Skin of body (tissue), 3 donors: ENCODE measurements at places on chromosomes 3 and 15. TPM values are rescaled to one million over a fixed set of nuclear protein-coding genes. Genes with fewer than 3 reads are reported as not detected.

- no peak for DNase-seq
Measured at GRCh38 chr3:188104050-188104449, 49.9 kb upstream of the LPP start.

DNA sequence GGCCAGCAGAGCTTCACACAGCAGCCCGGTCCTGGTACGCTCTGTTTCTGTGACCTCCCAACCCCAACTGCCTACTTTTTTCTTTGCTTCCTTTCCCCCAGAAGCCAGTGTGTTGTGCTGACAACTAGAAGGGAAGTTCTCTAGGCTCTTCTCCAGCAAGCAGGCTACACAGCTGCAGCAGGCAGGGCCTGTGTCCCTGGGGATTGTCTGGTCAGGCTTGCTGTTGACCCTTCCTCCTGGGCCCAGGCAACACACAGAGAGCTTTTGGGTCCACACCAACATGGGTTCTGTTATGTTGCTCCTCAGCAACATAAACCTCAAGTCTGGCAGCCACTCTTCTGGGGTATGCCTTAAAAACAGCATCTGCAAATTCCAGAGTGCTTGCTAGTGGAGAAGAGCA lies 36.2 kb upstream of the TSPAN3 start:
- no peak for DNase-seq

DNA sequence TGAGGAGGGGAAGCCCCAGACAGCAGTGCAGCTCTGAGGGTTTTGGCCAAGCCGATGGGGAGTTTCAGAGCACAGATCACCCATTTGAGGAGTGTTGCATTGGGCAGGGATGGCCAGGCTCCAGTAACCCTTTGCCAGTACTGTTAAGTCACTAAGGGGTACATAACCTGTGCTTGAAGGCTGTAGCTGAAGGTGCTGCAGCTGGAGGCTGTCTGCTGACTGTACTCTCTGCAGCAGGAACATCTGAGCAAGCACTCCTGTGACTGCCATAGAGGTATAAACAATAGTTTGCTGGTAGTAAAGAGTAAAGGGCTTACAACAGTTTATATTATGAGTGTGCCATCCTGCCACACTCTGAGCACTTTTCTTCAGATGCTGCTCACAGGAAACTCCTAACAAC lies 297.8 kb downstream of the EPHA3 start:
- DNase-seq: no peak

DNA sequence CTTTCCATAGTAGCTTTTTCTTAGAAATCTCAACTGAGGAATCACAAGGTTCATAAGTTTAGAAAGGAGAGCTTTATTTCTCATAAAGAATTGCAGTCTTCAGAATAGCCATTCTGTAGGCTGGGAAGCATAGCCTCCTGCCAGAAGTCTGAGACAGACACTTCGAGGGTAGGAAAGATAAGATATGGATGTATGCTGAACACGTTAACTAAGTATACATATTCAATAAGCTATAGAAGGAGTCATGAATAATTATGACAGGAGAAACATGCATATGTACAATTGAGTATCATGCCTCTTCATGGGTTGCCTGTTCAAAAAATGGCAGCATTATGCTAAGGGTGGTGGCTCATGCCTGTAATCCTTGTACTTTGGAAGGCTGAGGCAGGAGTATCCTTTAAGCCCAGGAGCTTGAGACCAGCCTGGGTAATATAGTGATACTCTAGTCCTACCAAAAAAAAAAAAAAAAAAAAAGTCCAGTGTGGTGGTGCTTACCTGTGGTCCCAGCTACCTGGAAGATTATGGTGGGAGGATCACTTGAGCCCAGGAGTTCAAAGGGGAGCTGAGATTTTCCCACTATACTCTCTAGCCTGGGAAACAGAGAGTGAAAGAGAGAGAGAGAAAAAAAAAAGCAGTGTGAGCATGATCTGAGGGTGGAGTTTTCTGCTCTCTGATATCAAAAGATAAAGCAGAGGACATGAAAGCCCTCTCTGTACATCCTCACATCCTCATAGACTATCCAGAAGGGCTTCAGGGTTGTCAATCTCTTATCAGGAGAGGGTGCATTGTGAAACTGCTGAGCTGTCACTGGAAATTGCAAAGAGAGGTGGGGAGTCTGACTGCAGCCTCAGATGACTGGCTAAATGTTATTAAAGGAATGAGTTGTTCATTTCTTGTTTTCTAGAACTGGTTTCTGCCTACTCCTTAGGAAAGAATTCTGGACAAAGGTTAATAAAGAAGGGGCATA lies 23.6 kb upstream of the CADPS start:
- DNase-seq: no peak

DNA sequence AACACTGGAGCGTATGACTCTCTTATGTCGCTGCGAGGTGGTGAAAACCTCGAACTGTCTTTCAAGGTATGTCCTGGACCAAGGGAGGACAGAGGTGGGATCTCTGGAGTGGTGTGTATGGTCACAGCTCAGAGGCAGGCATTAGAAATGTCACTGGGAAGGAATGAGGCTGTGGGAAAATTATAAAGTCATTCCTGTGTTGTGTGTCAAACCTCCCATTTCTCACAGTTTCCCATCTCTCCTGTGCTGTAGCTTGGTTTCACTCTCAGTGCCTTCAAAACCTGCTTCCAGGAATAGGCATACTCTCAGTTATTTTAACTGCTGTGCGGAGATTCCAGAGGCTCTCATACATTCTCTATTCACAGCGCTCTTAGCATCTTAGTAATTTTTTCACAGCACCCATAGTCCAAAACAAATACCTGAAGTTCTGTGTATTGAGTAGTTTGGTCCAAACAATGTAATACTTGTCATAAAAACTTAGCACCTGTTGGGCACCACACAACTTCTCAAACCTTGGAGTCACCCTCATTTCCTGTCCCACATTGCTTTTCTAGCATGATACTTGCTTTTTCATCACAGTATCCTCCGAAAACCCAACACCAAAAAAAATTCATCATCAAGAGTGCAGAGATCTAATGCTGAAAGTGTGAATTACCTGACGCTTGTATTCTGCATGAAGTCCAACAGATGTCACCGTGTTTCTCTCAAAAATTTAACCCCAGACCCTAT lies 36.9 kb downstream of the GALNT15 start:
- DNase-seq: no peak

DNA sequence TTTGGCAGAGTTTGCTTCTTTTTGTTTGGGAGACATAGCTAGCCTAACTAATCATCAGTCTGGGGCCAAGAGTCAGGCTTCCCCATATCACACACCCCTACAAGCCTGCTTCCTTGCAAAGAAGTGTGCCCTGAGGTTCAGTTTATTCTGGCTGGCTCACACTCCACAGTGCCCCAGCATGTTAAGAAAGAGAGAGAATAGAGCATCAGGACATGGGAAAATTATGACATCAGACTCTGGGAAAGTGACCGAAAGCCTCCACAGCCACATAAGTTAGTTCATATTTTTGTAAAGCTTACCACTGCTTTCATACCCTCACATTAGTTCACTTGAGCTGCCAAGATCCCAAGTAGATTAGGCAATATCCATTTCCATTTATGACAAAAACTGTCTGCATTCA lies 63.0 kb upstream of the CFAP161 start:
- peak; percentile 16 for DNase-seq

DNA sequence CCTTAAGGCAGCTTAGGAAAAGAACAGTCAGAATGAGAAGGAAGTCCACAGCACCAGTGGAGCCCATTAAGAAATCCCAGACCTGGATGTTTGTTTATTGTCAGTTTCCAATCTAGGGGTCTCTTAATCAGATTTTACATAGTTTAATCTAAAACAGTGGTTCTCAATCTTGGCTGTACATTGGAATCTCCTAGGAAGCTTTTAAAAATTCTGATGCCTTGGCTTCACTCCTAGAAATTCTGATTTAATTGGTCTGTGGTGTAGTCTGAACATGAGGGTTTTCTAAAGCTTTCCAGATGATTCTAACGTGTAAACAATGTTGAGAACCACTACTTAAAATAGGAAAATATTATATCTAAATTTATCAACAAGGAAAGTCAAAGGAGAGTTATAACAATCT lies 56.6 kb upstream of the SPRED1 start:
- peak; percentile 83 for DNase-seq

GRCh38 chr3:42508562-42508961 lies 6.1 kb downstream of the VIPR1 start:
- no peak for DNase-seq

DNA sequence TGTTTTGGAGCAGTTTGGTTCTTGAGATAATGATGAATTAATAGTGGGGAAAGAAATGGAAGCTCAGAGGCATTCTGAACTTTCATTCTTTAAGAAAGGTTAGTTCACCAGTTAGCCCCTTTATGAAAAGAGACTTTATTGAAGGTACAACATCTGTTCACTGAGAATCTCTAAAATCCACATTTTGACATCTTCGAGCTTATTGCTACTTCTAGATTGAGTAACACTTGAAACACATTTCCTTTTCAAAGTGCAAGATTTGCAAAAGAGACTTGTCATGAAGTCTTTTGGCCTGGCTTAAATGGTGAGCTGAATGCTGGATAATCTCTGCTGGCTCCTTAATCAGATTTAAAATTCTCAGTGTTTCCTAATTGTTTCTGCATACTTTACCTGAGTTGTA lies 42.3 kb downstream of the RAB8B start:
- no peak for DNase-seq

- DNase-seq: no peak
Measured at GRCh38 chr15:63043335-63044076, 959 bp downstream of the TPM1 start.

DNA sequence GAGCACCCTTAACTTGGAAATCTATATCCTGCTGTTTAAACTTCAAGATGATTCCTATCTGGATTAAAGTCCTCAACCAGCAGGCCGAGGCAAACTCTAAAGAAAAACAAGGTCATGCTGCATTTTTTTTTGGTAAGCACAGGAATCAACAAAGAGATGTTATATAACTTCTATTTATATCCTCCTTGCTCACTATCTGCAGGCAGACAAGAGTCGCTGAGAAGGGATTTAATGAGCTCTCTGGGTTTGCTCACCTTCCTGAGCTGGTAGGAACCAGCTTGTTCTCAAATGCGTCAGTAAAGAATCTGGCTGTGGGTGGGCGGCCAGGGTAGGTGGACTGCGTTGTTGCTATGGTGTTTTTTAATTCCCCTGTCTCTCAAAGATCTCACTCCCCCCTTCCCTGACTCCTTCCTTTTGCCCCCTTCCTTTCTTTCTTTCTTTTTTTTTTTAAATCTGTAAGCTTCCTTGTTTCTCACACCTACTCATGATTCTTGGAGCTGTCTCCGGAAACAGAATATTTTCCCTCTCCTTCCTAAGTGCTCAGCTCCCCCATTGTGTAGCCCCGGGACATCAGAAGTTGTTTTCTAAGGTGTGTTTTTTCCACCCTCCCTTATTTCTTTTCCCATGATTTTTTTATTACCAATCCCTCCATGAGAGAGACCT lies 228.8 kb upstream of the BHLHE40 start:
- no peak for DNase-seq

DNA sequence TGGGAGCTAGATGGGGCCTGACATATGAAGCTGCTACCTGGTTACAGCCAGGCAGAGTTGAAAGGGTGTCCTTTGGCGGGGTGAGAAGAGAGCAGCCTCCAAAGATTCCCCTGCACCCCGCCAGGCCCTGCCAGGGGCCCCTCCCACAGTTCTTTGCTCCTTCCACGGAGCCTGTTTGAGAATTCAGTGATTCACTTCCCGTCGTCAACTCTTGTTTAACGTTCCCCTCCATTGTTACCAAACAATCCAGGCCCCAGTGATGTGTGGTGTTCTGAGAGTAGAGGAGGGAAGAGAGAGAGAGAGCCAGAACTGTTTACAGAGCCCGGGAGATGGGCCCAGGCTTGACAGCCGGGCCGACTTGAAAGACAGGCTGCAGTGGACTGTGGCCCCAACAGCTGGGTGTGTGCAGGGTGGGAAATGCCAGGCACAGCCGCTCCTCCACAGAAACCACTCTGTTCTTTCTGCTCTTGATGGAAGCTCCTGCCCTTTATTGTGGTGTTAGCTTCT lies 81.5 kb downstream of the SMAD3 start:
- DNase-seq: peak; percentile 36

GRCh38 chr15:22936577-22937472 lies 43.3 kb downstream of the CYFIP1 start:
- no peak for DNase-seq

- DNase-seq: no peak
Measured at GRCh38 chr3:192339214-192339613, 388.1 kb downstream of the FGF12 start.

- peak; percentile 59 for DNase-seq
Measured at GRCh38 chr3:196186651-196187573, 24.3 kb downstream of the ZDHHC19 start.

DNA sequence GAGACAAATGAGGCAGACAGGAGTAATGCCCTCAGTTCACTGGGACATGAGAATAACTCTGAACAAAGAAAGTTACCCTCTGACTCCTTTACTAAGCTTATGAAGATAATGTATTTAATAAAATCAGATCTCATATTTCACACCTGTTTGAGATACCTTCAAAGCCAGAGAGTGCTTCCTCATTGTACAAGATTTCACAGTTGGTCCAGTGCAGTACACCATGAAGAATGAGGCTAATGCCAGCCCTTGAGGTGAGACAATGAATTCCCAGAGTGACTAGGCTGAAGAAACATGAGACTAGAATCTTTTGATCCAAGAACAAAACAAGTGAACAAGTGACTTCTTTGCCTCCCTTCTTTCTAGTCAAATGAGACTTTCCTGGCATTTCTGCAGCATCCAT lies 1133.8 kb downstream of the TUSC7 start:
- no peak for DNase-seq

- peak; percentile 88 for DNase-seq
Measured at GRCh38 chr15:82129761-82130160, 83.9 kb upstream of the MEX3B start.

- DNase-seq: no peak
Measured at GRCh38 chr15:57640930-57641682, 49.4 kb downstream of the MYZAP start.

DNA sequence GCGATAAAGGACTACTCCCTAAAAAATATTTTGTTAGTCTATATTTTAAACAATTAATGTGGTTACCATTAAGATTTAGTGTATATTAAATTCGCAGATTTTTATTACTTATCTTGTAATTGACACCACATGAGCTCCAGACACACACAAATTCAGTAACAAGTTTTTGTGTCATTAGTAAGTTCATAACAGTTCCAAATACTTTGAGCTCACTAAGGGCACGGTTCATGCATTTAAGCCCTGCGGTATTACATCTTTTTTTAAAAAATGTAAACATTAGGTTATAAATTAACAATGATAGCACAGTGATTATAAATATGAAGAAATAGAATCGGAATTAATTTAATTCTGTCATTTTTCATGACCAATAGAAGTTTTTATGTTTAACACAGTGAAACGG lies 317.3 kb downstream of the ZNF385D start:
- peak; percentile 57 for DNase-seq

- DNase-seq: no peak
Measured at GRCh38 chr3:121817753-121818152, 17.1 kb downstream of the IQCB1 start.

Gene SPTSSB
- total RNA-seq: 29.6 TPM

Gene CPNE4
- total RNA-seq: 0.20 TPM

Gene WDR72
- 0.69 TPM for total RNA-seq

Gene SAMD7
- total RNA-seq: not detected

Gene NR2E3
- total RNA-seq: 0.79 TPM

Gene RLBP1
- not detected for total RNA-seq

Gene RSRC1
- 54.2 TPM for total RNA-seq

Gene ZNF502
- 6.8 TPM for total RNA-seq
